ENCODE measurements at places on chromosomes 1 and 21. TPM values are rescaled to one million over a fixed set of nuclear protein-coding genes. Genes with fewer than 3 reads are reported as not detected.

The BSDC1 gene
- 47.0 TPM for total RNA-seq

The UBL4B gene
- total RNA-seq, result 0.57 TPM

The APOBEC4 gene
- not detected for total RNA-seq

The HTR6 gene
- 0.57 TPM for total RNA-seq

DNA sequence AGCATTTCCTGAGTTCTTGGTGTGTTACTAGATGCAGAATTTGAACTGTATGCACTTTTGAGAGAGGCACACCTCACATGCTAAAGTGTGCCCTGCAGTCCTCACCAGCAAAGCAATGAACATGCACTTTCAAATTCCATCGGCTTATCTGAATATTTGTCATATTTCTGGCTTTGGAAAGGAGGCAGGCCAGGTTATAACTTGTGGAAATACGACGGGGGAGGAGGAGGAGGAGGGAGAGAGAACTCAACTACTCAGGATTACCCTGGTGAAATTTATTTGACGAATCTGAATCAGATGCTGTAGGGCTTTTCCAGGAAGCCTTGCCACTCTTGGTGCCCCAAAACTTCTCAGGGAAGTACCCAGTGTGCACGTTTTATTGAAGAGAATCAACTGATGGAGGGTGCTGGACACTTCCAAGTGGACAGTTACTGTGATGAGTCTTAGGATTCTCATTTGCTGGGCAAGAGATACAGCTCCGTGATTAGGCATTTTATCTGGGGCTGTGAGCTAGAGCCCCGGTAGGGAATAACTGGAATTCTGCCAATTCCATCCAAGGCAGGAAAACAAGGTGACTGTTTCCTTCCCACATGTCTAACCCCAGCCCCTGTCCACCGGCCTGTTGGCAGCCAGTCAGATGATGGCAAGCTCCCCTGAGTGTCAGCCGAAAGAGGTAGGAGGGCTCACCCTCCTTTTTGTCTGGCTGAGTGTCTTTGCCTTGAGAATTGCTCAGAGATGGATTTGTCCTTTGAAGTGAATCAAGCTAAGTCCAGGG is 3.8 kb downstream of the PDPN start:
- H3K4me3 ChIP-seq, result no peak overlapping the region
- H3K36me3 ChIP-seq, result no peaks in the 10 kb centered on the region
- H3K27me3 ChIP-seq, result no peaks in the 10 kb centered on the region
- H3K27ac ChIP-seq, result no peak overlapping the region
- H3K4me1 ChIP-seq, result no peaks in the 10 kb centered on the region

- DNase-seq, result no peak
- H3K4me3 ChIP-seq, result no peak overlapping the region
- no peak overlapping the region for H3K27ac ChIP-seq
- peaks cover 4% of the 10 kb centered on the region for H3K36me3 ChIP-seq
- H3K4me1 ChIP-seq, result no peaks in the 10 kb centered on the region
These were observed 9.8 kb downstream of the MTARC1 start for GRCh38 chr1:220796530-220796929.

Measured in HCT116 (cell line).